Uterus (tissue), 4 donors: ENCODE measurements at places on chromosomes 7 and 10.

GRCh38 chr7:80524693-80525092 is 12.8 kb upstream of the GNAT3 start:
- DNase-seq = no peak

DNA sequence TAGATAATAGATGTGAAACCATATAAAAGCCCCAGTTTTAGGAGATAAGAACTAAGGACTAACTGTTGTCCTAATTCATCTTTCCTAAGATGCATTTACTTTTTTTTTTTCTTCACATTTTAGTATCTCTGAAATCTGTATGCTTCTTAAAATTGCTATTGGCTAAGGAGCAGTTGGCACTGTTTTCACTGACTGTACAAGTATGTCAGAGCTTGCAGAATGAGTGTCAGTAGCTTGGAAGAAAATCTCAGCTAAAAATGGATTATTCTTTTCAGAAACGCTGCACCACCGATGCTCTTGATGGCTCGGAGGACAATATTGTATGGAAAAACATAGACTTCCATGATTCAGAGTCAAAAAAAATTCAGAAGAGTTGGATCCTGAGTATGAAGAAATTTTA is 91.1 kb upstream of the DNAJB12 start:
- no peak for DNase-seq

- no peak for DNase-seq
Measured at GRCh38 chr7:116788572-116789197, 73.7 kb upstream of the CAPZA2 start.

DNA sequence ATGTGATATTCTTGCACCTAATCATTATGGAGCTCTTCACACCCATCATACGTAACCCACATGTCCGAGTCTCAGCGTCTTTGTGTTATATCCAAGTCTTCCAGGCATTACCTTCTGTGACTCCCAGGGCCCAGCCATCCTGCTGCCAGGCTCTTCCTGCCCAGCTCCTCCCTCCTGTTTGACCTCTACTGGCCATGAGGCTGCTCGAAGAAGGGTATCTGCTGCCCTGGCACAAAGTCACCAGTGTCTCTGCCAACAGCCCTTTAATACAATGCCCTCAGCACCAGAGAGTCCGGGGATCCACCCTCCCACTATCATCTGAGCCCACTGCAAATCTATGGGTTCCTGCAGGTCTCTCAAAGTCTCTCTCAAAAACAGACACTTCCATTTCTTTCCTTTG is 65.3 kb upstream of the WAC start:
- no peak for DNase-seq
